ENCODE measurements at places on chromosomes 1 and 21.

- no peak for DNase-seq
Measured at GRCh38 chr1:219088778-219089557, 84.7 kb upstream of the LYPLAL1 start.

DNA sequence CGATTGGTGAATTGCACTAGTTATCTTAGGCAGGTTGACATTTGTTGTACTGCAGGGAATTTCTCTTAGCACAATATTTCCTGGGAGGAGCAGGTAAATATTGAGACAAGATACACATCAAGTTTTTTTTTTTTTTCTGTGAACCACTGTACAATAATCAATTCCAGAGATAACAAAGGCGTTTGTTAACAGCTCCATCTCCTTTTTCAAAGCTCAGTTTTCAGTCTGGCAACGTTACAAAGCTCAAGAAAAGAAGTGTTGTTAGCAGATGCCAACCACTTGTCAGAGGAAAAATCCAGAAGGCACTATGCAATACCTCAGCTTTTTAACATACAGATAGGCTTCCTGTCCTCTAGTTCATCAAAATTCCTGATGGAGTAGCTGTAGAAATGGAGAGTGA is 40.9 kb upstream of the DAB1 start:
- no peak for DNase-seq

DNA sequence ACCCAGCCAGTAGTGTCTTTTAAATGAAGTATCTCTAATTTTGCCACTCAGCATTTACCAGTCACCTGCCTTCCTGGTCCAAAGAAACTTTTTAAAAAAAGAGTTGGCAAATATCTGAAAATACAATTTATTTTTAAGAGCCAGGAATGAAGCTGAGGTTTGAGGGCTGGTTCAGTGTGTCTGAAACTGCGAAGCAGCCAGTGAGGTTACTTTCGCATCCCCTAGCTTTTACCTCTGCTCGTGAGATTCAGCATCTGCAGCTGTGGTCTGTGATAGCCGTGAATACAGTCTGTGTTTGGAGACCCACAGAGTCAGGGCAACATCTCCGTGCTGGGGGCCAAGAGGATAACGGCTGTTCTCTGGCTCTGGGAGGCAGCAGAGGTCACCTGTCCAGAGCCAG is 21.3 kb upstream of the KCNAB2 start:
- no peak for DNase-seq

DNA sequence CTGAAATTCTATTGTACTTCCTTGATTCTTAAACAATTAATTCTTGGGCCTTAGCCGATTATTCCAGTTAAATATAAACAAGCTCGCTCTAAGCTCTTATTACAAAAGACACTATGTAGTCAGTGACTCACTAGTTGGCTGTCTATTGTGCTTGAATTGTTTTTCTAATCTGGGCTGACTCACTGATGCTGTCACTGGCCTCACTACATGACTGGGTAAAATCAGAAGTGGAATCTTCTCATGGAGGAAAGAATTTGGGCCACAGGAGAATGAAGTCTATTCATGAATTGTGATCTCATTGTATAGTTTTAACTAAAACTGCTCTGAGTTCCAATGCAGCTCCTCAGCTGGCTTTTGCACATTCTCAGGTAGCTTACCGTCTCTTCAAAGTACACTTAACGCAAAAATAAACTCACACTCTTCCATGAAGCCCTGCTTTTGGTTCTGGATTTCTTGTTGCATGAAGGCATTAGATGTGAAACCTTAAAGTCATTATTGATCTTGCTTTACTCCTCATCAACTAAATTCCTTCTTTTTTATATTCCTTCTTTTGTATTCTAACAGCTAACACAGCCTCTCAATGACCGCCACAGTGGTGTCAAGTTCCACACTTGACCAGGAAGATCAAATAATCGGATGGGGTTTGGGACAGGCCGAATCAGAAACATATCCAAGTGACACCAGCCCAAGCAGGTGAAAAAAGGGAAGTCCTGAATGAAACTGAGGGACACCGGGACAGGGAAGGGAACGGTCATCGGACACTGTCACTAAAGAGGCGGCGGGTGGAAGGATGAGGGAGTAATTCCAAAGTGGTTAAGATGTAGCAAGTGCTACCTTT is 80.9 kb upstream of the LBR start:
- no peak for DNase-seq

DNA sequence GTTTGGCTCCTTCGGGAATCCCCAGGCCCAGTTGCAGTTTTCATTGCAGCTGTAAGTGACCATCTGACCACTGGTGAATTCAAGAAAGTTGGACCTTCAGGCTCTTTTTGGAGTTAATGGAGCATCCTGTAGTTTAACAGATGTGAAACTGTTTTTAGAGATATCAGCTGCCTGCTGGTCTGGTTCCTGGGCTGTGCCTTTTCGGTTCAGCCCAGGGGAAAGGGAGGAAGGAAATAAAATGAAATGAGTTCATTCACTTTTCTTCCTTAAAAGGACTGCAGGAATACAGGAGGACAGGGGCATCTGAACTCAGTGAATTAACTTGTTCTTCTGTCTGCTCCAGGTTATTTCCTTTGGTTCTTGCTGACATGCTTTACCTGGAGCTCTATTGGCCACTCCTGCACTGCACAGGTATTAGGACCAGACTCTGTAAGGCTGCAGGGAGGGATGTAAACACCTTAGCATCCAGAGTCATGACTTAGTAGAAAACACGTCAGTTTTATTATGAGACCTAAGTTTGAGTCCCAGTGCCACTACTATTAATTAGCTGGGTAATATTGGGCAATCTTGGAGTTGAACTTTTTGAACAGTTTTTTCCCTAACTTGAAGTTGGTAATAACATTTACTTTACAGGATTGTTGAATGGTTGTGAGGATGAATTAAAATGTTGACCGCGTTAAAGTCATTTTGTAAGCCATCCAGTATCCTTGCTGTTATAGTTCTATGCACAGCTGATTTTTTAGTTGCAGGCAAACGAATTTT is 83.6 kb downstream of the LRRC8D start:
- DNase-seq: no peak

DNA sequence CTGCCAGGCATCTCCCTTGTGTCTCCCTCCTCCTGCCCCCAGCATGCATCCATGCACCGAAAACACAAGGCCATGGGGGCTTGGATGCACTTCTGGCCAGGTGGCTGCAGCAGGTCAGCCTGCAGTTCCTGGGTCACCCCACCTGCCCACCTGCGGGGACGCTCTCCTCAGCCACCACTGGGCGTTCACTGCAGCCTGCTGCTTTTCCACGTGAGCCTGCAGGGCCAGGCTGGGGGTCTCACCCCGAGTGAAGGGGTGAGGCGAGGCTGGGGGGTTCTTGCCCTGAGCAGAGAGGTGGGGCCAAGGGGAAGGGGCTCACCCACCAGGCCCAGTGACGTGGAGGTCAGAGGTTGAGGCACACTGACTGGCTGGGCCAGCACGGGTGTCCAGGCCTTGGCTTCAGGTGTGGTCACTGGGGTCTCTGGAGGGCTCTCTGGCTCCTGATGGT is 64.6 kb downstream of the WNT9A start:
- DNase-seq: no peak

DNA sequence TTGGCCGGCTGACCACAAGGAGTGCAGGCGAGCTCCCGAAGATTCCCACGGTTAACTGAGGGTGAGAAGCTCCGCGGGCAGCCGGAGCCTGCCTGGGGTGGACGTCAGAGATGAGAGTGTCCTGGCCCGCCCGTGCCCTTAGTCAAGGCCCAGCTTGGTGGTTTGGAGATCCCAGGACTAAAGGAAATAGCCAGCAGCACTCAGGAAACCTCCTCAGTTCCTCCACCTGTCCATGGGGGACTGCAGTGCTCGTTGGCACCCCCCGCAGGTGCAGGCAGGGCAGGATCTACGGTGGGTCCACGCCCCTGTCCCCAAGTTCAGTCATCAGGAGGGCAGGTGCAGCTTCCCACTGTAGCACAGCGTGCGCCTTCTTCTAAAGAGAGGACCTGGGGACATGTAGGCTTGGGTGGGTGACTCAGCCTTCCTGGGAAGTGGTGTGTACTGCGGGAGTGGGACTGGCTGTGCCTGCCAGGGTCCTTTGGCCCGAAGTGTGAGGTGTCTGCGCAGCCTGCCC is 32.5 kb downstream of the SLX9 start:
- DNase-seq: no peak

GRCh38 chr1:99727575-99728185 is 38.8 kb downstream of the FRRS1 start:
- no peak for DNase-seq

DNA sequence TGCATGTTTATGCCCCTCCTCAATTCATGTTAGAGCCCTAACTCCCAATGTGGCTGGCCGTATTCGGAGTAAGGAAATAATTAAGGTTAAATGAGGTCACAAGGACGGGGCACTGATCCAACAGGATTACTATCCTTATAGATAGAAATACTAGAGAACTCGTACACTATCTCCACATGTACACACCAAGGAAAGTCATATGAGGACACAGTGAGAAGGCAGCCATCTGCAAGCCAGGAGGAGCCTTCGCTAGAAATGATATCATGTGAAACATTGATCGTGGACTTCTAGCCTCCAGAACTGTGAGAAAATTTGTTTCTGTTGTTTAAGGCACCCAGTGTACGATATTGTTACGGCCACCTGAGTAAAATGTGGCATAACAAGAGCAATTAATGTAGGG is 79.7 kb downstream of the FAF1 start:
- DNase-seq: no peak

DNA sequence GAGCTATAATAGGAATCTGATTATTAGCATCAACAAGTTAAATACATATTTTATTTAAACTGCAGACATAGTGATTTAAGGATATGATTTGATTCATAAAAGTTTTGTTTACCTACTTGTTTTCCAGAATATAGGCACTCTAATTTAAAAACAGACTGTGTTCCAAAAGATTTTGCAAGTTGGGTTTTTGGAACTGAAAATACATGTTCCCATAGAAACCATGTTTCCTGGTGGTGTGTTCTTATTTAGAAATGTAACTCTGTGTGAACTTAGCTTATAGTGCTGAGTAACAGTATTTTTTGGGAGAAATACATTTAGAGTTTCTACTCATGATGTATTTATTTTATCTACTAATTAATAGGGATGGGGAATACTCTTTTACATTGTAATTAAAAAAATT is 21.8 kb downstream of the USP25 start:
- no peak for DNase-seq

- DNase-seq: no peak
Measured at GRCh38 chr1:197249324-197249723, 18.7 kb upstream of the CRB1 start.

- no peak for DNase-seq
Measured at GRCh38 chr1:90711696-90712095, 5.4 kb downstream of the BARHL2 start.

GRCh38 chr21:24163539-24163938 is 1443.7 kb downstream of the MRPL39 start:
- no peak for DNase-seq

DNA sequence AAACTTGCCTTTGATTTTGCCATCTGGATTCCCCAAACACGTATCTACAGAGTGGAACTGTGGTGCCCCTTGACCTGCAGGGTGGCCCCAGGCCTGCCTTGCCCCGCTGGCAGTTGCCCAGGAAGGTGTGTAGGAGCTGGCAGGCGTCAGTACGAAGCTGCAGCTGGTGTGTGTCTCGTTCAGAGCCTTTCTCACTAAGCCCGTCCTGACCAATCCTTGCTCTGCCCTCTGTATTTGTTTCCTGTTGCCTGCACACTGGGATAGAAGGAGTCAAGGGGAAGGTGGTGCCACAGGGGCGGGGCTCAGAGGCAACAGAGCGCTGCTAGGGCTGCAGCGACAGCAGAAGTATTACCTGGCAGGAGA is 5.2 kb upstream of the VSIG8 start:
- DNase-seq: no peak
